ENCODE measurements at places on chromosomes 4 and X.

GRCh38 chr4:5084911-5085475 is 33.7 kb downstream of the STK32B start:
- no peak for DNase-seq

GRCh38 chr4:110071466-110071865 is 126.9 kb downstream of the ELOVL6 start:
- no peak for DNase-seq

- DNase-seq = peak; percentile 54
Observed at GRCh38 chrX:118523920-118524319, 28.3 kb downstream of the DOCK11 start.

- DNase-seq = no peak
Observed at GRCh38 chrX:115173181-115173580, 16.0 kb upstream of the RBMXL3 start.

- DNase-seq = no peak
Observed at GRCh38 chrX:153307276-153308178, 14.0 kb downstream of the PNMA6F start.

DNA sequence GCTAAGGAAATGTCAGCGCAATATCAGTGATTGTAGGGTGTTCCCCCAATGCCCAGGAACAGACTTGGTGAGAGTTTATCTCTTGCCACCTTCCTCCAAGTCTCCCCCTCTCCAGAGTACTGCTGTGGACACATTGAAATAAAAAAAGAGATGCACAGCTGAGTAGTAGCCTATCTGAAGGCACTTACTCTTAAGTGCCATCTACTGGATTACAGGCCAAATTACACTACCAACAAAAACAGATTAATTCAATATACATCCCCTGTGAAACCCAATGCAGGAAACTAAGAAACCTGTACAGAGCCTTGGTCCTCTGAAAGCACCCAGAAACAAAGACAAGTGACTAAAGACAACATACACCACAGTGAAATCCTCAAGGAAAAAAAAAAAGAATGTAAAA is 460.3 kb downstream of the ZIC3 start:
- DNase-seq = no peak

DNA sequence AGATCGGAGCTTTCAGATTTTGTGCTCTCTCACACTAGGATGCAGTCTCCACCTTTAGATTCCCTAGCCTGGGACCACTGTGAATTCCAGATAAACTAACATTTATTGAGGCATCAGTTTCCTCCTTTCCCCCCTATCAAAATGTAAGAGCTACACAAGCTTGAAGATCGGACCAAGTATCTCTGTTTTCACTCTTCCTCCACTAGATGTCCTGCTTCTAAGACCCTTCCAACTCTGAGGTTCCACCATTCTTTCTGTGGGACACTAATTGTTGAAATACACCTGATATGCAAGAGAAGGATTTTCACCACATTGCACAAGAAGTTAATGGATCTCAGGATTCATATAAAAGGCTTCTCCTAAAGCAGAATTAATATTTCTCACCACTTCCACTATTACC is 43.0 kb upstream of the PHOX2B start:
- DNase-seq = no peak

GRCh38 chrX:115940348-115940747 is 230.2 kb upstream of the AGTR2 start:
- no peak for DNase-seq

Measured in erythroblast (primary cell).